ENCODE measurements at places on chromosomes 16 and 17.

DNA sequence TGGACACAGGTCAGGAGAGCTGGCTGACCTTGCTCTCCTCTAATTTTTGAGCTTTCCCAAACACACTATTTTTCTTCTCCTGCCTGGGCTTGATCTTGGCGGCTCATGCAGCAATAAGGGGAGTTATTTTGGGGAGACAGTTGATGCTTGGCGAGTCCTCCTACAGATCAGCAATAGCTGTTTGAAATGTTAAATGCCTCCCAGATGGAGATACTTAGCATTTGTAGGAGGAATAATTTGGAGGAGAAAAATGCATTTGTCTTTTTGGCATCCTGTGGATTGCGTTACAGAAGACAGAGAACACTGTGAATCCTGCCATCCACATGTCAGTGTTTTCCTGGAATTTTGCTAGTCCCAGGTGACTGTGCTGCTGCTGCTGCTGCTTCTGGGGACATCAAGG lies 328.0 kb upstream of the XYLT1 start:
- DNase-seq, result no peak

DNA sequence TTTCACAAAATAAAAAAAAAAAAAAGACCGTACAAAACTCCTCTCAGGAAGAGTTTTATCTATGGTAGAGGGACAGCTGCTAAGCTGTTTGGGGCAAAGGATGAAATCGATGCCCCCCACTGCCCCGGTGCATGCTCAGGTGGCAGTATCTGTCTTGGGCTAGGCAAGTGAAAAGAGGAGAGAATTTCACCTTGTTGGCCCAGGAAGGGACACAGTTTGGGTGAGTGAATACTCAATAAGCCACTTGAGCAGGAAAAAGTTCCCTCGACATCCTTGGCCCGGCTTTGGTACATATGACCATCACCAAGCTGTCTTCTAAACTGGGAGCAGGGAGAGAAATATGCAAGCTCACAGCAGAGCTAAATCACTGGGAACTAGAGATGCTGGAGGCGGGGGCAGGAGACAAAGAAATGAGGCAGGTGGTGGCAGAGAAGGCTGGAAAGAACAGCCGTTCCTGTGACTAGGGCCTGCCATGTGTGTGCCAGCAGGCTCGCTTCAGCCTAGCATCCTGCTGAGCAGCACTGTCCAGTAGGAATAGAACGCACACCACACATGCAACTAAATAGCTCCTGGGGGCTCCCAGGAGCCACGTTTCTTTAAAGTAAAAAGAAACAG lies 8.2 kb upstream of the EIF1 start:
- DNase-seq, result no peak

- DNase-seq, result no peak
Observed at GRCh38 chr16:13912891-13913290, 7.1 kb upstream of the ERCC4 start.

DNA sequence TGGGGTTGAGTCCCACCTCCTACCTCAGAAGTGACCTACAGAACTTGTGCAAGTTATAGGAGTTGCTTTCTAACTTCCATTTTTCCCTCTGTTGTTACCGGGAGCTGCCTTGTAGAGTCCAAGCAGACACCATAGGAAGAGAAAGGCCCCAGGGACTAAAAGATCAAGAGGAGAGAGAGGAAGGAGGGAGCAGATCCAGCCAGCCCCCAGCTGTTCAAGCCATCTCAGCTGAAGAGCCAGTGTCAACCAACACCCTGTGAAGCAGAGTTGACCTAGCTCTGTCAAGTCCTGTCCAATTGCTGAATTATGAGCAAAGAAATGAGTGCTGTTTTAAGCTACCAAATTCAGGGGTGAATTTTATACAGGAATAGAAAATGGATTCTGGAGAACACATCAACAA lies 34.9 kb upstream of the CACNG4 start:
- no peak for DNase-seq

DNA sequence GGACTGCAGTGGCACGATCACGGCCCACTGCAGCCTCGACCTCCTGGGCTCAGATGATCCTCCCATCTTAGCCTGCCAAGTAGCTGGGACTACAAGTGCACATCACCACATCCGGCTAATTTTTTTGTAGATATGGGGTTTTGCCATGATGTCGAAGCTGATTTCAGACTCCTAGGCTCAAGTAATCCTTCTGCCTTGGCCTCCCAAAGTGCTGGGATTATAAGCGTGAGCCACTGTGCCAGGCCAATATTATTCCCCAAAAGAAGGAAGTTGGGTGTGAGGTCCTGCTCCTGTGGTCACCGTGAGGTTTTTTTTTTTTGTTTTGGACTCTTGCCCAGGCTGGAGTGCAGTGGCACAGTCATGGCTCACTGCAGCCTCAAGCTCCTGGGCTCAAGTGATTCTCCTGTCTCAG lies 1.5 kb downstream of the AMZ2 start:
- peak; percentile 62 for DNase-seq

GRCh38 chr17:61474235-61474927 lies 22.2 kb downstream of the TBX4 start:
- no peak for DNase-seq

- DNase-seq, result no peak
Observed at GRCh38 chr17:66782851-66783250, 52.1 kb upstream of the CACNG5 start.

DNA sequence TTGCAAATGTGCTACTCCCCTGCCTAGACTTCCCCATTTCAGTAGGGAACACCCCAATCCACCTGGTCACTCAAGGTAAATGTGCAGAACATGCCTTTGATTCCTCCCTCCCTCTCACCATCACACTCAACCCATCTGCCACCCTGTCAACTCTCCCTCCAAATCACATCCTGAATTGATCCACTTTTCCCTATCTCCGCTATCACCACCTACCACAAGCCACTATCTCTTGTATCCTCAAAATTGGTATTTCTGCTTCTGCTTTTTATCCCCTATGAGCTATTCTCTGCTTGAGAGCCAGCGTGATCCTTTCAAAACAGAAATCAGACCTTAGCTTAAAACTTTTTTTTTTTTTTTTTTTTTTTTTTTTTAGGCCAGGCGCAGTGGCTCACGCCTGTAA lies 5.4 kb upstream of the NOL11 start:
- no peak for DNase-seq

GRCh38 chr16:23889189-23889588 lies 53.4 kb downstream of the PRKCB start:
- DNase-seq, result no peak

DNA sequence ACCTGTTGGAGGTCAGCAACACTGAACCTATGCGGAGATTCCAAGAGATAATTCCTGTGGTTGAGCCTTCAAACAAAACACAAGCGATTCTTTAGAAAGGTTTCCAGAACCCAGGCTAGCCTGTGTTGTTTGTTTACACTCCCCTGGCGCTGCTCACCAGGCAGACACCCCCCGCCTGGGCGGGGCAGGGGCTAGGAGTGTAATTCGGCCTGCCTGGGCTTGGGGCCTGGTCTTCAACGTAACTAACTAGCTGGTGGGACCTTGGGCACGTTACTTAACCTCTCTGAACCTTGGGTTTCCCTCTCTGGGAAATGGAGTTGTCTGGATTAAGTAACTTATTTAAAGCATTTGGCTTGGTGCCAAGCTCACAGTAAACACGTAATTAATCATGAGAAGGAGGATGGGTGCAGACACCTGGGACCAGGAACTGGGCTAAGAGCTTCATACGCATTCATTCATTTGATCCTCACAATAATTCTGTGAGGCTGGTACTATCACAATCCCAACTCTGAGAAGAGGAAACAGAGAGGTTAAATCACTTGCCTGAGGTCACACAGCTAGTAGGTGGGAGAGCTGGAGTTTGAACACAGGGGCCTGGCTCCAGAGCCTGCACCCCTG lies 7.6 kb upstream of the ARHGAP27 start:
- DNase-seq, result no peak

DNA sequence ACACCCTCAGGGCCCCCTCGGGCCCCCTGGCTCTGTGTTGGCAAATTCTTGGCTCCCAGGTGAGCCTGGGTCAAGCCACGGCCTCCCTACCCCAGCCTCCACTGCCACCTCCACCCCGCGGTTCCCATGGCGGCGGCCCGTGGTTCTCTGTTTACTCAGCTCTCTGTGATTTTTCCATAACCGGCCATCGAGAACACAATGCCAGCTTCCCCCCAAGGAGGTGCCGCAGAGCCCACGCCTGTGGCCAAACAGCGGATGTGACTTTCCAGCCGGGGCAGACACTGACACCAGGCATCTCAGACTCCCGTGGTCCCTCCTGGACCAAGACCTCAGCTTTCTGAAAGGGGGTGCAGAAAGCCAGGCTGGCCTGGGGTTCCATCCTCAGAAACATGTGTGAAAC lies 21.6 kb upstream of the ATP2A3 start:
- no peak for DNase-seq

- peak; percentile 93 for DNase-seq
Observed at GRCh38 chr17:50935221-50935995, 69.3 kb upstream of the TOB1 start.

DNA sequence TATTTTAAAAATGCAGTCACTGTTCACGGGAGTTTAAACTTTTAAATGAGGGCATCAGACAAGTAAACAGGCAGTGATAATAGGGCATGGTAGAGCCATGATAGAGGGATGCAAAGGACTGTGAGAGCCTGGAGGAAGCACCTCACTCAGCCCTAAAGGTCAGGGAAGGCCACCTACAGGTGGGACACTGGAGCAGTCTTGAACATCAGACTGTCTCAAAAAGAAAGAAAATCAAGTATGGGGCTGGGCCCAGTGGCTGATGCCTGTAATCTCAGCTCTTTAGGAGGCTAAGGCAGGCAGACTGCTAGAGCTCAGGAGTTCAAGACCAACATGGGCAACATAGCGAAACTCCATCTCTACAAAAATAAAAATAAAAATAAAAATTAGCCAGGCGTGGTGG lies 31.0 kb upstream of the DHRS7B start:
- no peak for DNase-seq

GRCh38 chr16:47045459-47045858 lies 72.0 kb upstream of the DNAJA2 start:
- no peak for DNase-seq

DNA sequence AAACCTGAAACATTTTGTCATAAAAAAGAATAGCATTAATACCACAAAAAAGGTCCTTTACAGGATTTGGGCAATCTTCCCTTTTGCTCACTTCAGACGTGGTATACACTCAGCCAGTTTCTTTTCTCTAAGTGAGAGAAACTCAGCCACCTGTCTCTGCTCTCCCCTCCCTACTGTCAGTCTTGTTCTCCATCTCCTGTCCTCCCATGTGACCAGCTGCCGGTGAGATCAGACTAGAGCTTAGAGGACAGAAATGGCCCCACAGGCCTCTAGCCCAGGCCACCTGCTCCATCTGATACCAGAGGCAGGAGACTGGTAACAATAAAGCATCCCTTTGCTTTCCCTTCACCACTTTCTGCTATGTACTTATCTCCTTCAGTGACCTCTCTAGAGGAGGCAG lies 34.9 kb downstream of the CMC2 start:
- DNase-seq, result no peak

All from inflammatory macrophage treated with lipopolysaccharide for 4 hours (primary cell).